ENCODE measurements at places on chromosomes 11 and 22. TPM values are rescaled to one million over a fixed set of nuclear protein-coding genes. Genes with fewer than 3 reads are reported as not detected.

TTC12 gene
- 6.2 TPM for total RNA-seq

ZNF280A gene
- 3.5 TPM for total RNA-seq

TMEM191B gene
- 2.3 TPM for total RNA-seq

BLID gene
- total RNA-seq: not detected

PANX3 gene
- not detected for total RNA-seq

MRGPRX1 gene
- not detected for total RNA-seq

IGSF9B gene
- total RNA-seq: 0.54 TPM

SCGB1C1 gene
- total RNA-seq: not detected

TLCD5 gene
- 4.9 TPM for total RNA-seq

GLYAT gene
- not detected for total RNA-seq

DNAJB7 gene
- not detected for total RNA-seq

NCF4 gene
- not detected for total RNA-seq

CRYBA4 gene
- total RNA-seq: not detected

GRK2 gene
- 29.7 TPM for total RNA-seq

TESMIN gene
- total RNA-seq: 7.0 TPM

MOGAT2 gene
- not detected for total RNA-seq

C11orf42 gene
- not detected for total RNA-seq

KRTAP5-7 gene
- not detected for total RNA-seq

KIRREL3 gene
- 10.4 TPM for total RNA-seq

UCP3 gene
- total RNA-seq: 1.1 TPM

OR10A2 gene
- total RNA-seq: not detected

SLC17A6 gene
- not detected for total RNA-seq

MYOD1 gene
- not detected for total RNA-seq

MMP12 gene
- not detected for total RNA-seq

SLC22A6 gene
- not detected for total RNA-seq

SLC15A3 gene
- not detected for total RNA-seq

ARHGEF17 gene
- total RNA-seq: 8.5 TPM

PGM2L1 gene
- total RNA-seq: 14.4 TPM

PLA2G3 gene
- total RNA-seq: not detected

CHRM4 gene
- total RNA-seq: 0.78 TPM

CARNS1 gene
- 0.16 TPM for total RNA-seq

HEPHL1 gene
- total RNA-seq: not detected

PDE3B gene
- 2.4 TPM for total RNA-seq

EMID1 gene
- total RNA-seq: 0.34 TPM

OR51B5 gene
- total RNA-seq: not detected

FAM227A gene
- total RNA-seq: 0.71 TPM

MN1 gene
- total RNA-seq: 2.9 TPM

CCDC89 gene
- total RNA-seq: not detected

OR5B3 gene
- total RNA-seq: not detected

OSBP2 gene
- 11.1 TPM for total RNA-seq

C11orf16 gene
- not detected for total RNA-seq

OPCML gene
- total RNA-seq: not detected

OR52H1 gene
- total RNA-seq: not detected

FOLH1 gene
- not detected for total RNA-seq

MAFF gene
- total RNA-seq: 15.8 TPM
